ENCODE measurements at places on chromosomes 13 and 19. TPM values are rescaled to one million over a fixed set of nuclear protein-coding genes. Genes with fewer than 3 reads are reported as not detected.

GRCh38 chr13:22561581-22561980, 619.2 kb upstream of the SGCG start:
- no peak overlapping the region for H3K27ac ChIP-seq
- H3K4me3 ChIP-seq, result no peak overlapping the region
- no peaks in the 10 kb centered on the region for H3K36me3 ChIP-seq

DNA sequence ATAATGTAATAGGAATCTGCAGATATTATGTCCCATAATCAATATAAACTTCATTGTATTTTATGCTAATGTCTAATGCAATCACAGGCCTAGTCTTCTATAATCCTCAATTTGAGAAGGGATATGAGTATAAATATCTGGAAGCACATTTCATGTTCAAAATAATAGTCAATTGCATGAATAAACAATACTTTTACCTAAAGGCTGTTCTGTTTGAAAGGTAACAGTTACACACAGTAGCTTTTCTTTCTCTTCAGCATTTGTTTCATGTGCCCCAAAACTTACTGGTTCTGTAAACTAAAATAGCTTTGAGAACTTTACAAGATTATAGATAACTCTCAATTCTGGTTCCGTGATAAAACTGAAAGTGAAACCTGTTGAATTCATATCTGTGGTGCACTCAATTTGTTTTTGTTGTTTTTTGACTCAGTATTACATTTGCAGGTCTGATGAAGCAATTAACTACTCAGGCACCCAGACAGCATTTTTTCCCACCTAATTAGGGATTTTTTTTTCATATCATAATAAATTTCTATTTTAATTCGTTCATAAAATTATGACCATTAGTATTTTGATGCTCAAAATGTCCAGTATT, 1193.8 kb downstream of the SLITRK1 start:
- no peak overlapping the region for H3K27ac ChIP-seq
- H3K27me3 ChIP-seq, result no peaks in the 10 kb centered on the region
- H3K36me3 ChIP-seq, result no peaks in the 10 kb centered on the region
- H3K4me1 ChIP-seq, result no peaks in the 10 kb centered on the region

DNA sequence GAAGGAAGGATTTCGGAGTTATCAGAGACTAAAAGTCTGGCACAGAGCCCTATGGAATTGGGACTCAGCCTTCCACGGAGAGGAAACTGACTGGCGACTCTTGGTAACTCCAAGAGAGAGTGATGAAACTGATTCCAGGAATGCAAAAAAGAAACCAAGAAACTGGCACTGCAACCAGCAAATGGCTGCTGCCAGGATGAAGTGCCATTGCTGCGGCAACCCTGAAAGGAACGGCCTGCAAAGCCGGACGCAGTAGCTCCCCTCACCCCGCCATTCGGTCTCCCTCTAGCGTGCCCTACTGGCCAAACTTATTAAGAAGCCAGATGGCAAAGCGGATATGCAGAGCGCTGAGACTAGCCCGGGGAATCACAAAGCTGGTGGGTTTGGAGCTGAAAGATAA, 236.0 kb downstream of the PCDH9 start:
- H3K4me3 ChIP-seq, result peak overlapping the region; percentile 40
- H3K27ac ChIP-seq, result no peak overlapping the region
- H3K36me3 ChIP-seq, result no peaks in the 10 kb centered on the region
- no peaks in the 10 kb centered on the region for H3K27me3 ChIP-seq
- DNase-seq, result peak; percentile 51
- no peaks in the 10 kb centered on the region for H3K4me1 ChIP-seq

- no peak for DNase-seq
- H3K4me1 ChIP-seq, result peaks cover 6% of the 10 kb centered on the region
- H3K27ac ChIP-seq, result no peak overlapping the region
- H3K4me3 ChIP-seq, result peak overlapping the region; percentile 68
- H3K27me3 ChIP-seq, result peaks cover 39% of the 10 kb centered on the region
- H3K36me3 ChIP-seq, result no peaks in the 10 kb centered on the region
These were observed 1.6 kb upstream of the PCDH8 start for GRCh38 chr13:52850072-52850395.

The TBXA2R gene
- 3.0 TPM for total RNA-seq

DNA sequence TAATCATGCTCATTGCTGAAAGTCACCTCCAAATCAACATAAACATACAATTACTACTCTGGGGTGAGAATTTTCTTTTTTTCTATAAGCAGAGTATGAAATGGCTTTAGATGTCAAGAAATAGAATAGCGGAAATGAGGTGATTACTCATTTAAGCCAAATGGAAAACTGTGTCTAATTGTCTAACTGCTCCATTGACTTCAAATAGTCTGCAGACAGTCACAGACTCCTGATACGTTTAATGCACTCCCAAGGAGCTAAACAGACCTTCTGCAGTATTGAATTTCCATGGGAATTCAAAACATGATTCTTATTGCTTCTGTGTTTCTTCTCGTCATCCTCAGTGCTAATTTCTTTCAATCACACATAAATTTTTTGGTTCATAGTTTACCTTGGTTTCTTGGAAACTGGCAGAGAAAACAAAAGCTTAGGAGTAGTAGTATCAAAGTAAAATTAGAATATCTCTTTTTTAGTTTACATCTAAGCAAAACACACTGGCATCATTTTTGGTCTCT, 865.2 kb upstream of the SLC10A2 start:
- no peaks in the 10 kb centered on the region for H3K36me3 ChIP-seq
- no peak overlapping the region for H3K4me3 ChIP-seq
- H3K4me1 ChIP-seq, result peaks cover 5% of the 10 kb centered on the region
- DNase-seq, result no peak

DNA sequence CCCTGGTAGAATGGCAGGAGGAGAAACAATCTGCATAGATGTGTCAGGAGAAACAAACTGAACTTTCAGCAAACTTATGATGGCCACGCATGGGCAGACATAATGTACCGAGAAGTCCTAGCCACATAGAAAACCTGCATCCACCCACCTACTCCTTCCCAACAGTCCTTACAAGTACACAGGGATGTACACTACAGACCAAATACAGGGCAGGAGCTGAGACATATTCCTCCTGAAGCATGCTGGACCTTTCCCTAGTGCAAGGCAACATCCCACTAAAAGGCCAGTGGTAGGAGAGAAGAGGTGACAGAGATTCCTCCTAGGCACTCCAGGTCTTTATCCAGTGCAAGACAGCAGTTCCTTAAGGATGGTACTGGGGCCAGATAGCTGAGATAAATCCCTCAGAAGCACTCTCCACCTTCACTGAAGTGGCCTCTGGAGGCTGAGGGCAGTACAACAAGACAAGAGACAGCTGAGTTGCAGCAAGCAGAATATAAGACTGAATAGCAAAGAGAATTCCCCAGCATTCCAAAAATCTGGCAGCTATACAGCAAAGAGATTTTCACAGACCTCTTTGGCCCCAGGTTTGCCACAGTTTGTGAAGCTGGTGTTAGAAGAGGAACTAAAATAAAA, 18.3 kb downstream of the VWA8 start:
- DNase-seq, result no peak
- peak overlapping the region; percentile 67 for H3K27ac ChIP-seq
- peaks cover 30% of the 10 kb centered on the region for H3K4me1 ChIP-seq
- H3K27me3 ChIP-seq, result no peaks in the 10 kb centered on the region

- H3K27me3 ChIP-seq, result no peaks in the 10 kb centered on the region
- H3K4me3 ChIP-seq, result no peak overlapping the region
- no peaks in the 10 kb centered on the region for H3K36me3 ChIP-seq
- no peak overlapping the region for H3K27ac ChIP-seq
These were observed 81.0 kb downstream of the NUFIP1 start for GRCh38 chr13:44908266-44908665.

DNA sequence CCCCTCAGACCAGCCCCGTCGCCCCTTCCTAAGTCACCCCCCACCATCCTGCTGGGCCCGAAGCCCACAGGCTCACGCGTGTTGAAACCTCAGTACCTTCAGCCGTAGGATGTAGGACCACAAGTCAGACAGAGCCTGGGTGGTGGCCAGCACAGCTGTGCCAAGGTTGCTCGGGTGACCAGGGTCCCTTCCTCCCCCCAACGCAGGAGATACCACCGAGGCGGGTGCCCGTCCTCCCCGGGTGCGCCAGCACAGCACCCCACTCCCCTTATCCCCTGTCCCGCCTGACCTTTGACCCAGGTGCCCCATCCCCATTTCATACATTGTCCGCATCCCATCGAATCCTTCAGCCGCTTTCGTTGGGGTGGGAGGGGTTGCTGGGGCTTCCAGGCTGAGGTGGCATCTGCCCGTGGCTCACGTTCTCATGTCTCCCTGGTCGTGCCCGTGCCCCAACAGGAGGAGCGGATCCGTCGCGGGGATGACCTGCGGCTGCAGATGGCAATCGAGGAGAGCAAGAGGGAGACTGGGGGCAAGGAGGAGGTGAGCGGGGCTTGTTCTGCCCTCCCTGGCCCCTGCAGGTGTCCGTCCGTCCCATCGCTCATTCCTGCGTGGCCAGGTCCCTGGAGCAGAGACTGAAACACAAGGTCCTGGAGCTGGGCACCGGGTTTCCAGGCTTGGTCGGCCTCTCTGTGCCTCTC, 14.5 kb downstream of the EPN1 start:
- H3K4me1 ChIP-seq, result no peaks in the 10 kb centered on the region
- no peak overlapping the region for H3K4me3 ChIP-seq
- DNase-seq, result no peak
- no peaks in the 10 kb centered on the region for H3K27me3 ChIP-seq
- H3K36me3 ChIP-seq, result peaks cover 84% of the 10 kb centered on the region

The SNRPA gene
- 43.6 TPM for total RNA-seq

The COX7A1 gene
- 1,741 TPM for total RNA-seq

- peak overlapping the region; percentile 23 for H3K27ac ChIP-seq
- H3K27me3 ChIP-seq, result no peaks in the 10 kb centered on the region
- no peak overlapping the region for H3K4me3 ChIP-seq
- no peak for DNase-seq
- H3K4me1 ChIP-seq, result peaks cover 15% of the 10 kb centered on the region
These were observed 7.0 kb upstream of the TSC22D1 start for GRCh38 chr13:44583137-44583536.

The MAP4K1 gene
- 1.4 TPM for total RNA-seq

DNA sequence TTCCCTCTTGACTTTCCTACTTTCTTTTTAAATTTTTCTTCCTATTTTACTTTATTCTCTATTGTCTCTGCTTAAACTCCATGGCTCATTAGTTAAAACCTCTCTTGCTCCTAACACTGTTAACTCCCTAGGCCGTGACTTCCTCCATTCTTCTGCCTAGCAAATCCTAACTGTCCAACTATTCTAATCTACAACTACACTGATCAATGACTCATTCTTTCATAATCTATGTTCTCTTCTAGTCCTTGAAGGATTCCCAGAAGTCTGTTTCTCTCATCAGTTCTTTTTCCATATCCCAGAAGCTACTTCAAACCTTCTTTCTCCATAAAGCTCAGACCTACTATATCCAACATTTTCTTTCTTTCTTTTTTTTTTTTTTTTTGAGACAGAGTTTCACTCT, 66.9 kb downstream of the MICU2 start:
- H3K4me3 ChIP-seq, result no peak overlapping the region
- H3K36me3 ChIP-seq, result peaks cover 31% of the 10 kb centered on the region
- no peaks in the 10 kb centered on the region for H3K27me3 ChIP-seq
- H3K4me1 ChIP-seq, result peaks cover 1% of the 10 kb centered on the region
- no peak overlapping the region for H3K27ac ChIP-seq
- no peak for DNase-seq

GRCh38 chr19:51123802-51124201, 904 bp upstream of the SIGLEC9 start:
- no peak overlapping the region for H3K4me3 ChIP-seq
- no peak overlapping the region for H3K27ac ChIP-seq
- H3K27me3 ChIP-seq, result peaks cover 6% of the 10 kb centered on the region
- no peak for DNase-seq
- H3K4me1 ChIP-seq, result no peaks in the 10 kb centered on the region
- H3K36me3 ChIP-seq, result no peaks in the 10 kb centered on the region

DNA sequence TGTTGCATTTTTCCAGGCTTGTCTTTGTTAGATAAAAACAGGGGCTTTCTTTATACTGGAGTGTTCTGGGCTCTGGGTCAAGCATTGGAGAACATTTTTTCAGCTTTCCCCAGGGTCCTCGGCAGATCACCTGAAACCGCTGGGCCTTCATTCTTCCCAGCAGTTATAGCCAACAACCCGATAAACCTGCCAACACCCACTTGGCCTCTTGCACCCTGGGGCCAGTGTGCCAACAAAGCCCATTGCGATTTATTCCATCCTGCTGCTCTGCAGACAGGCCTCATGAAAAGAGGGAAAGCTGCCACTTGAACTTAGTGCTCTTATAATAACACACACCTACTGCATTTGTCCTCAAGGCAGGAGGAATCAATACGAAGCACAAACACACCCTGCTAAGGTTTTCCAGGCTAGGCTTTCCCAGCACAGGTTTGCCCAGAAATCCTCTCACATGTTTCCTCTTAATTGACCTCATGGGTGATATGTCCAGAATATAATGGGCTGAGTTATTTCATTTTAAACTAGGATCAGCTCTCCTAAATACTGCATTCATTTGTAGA, 669.3 kb downstream of the LIG4 start:
- H3K4me3 ChIP-seq, result no peak overlapping the region
- no peaks in the 10 kb centered on the region for H3K4me1 ChIP-seq
- no peak overlapping the region for H3K27ac ChIP-seq
- no peak for DNase-seq
- no peaks in the 10 kb centered on the region for H3K27me3 ChIP-seq

DNA sequence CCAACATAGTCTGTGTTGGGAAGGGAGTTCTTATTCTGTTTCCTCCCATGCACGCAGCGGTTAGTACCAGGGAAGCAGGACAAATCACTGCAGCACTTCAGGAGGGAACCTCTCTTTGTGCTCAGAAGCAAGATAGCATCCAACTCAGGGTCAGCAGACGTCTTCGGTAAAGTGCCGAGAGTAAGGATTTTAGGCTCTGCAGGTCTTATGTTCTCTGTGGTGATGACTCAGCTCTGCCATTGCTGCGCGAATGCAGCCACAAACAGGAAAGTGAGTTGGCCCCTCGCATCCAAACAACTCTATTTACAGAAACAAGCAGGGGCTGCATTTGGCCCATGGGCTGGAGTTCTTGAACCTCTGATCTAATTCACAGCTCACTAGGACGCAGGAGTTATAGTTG, 122.1 kb upstream of the SPATA13 start:
- H3K4me1 ChIP-seq, result no peaks in the 10 kb centered on the region
- H3K27ac ChIP-seq, result no peak overlapping the region
- H3K4me3 ChIP-seq, result no peak overlapping the region

DNA sequence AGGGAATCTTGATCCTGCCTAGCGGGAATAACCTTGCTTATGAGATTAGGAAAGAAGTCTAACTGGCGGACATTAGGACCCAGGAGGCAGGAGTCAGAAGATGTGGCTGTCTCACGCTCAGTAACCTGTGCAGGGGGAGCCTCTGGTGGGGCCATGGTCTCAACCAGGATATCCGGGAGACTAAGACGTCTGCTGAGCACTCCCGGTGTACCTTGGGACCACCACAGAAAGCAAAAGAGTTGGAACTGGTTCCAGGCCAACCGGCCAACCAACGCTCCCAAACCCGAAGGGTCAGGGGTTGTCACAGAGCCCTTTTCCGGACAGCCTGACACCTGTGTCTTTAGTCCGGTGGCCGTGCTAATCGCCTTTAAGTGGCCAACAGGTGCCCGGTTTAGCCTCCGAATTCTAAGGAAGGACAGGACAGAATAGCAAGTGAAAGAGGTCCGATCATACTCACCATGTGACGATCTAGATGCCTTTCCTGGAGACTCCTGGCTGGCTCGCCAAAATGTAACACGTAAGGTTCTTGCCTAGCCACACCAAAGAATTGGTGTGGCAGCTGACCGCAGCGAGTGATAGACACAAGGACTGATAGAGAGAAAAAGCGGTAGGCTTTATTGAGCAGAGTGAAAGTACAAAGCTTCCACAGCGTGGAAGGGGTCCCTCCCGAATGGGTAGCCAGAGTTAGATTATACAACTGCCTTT, 103.9 kb upstream of the DIAPH3 start:
- H3K27ac ChIP-seq, result no peak overlapping the region
- H3K4me1 ChIP-seq, result no peaks in the 10 kb centered on the region
- no peak for DNase-seq
- H3K36me3 ChIP-seq, result no peaks in the 10 kb centered on the region

GRCh38 chr19:52716522-52716921, 18.3 kb downstream of the ZNF611 start:
- H3K36me3 ChIP-seq, result peaks cover 5% of the 10 kb centered on the region
- no peak for DNase-seq
- H3K4me3 ChIP-seq, result no peak overlapping the region
- no peaks in the 10 kb centered on the region for H3K4me1 ChIP-seq
- no peak overlapping the region for H3K27ac ChIP-seq

Measured in psoas muscle (tissue), 8 donors.